Stimulated activated CD8-positive, alpha-beta memory T cell treated with anti-CD3 and anti-CD28 coated beads, Interleukin-7, amount 100 ng/mL, for 1 hour (primary cell): ENCODE measurements at places on chromosomes 3 and 15.

DNA sequence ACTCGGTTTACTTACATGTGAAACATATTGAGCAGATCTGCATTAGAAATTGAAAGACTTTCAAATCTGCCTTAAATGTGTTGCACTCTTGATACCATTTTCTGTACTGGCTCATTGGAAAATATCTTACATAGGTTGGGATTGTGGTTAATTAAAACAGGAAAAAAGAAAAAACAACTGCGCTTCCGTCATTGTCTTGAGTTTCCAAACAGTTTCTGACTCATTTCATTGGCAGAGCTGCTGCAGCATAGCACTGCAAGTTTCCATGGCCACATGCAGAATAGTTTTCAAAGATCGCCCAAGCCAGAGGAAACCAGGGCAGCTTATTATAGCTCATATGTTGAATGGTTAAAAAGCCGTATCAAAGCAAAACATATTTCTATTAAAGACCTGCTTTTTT lies 446.6 kb upstream of the BCHE start:
- no peak for DNase-seq

- DNase-seq = no peak
Observed at GRCh38 chr15:74239051-74239705, 3.1 kb downstream of the CCDC33 start.

- DNase-seq = no peak
Observed at GRCh38 chr3:9250236-9250635, 790 bp upstream of the SRGAP3 start.

GRCh38 chr15:100311154-100311625 lies 30.6 kb downstream of the ADAMTS17 start:
- no peak for DNase-seq

DNA sequence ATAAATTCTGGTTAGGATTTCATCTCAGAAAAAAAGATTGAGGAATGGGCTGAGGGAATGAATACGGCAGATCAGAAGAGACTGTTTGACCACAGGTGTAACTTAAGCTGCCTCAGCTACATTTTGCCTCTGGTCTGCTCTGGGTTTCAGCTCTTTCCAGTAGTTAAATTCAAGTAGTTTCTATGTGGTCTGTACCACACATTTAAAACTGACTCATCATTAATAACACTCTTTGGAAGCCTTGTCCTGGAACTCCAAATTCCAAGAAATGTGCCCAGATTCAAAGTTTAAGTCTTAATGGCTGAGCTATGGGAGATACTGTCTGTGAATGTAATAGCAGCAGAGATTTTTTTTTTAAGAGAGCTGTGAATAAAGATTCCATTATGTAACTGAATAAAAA lies 133.1 kb upstream of the IGSF10 start:
- DNase-seq = no peak

- DNase-seq = no peak
Observed at GRCh38 chr3:72847282-72847681, 963 bp downstream of the SHQ1 start.

GRCh38 chr3:111385971-111386495 lies 156.0 kb upstream of the CD96 start:
- no peak for DNase-seq

- no peak for DNase-seq
Observed at GRCh38 chr15:63887630-63888029, 53.9 kb upstream of the HERC1 start.

- no peak for DNase-seq
Observed at GRCh38 chr15:101306341-101307047, 11.4 kb upstream of the SNRPA1 start.

DNA sequence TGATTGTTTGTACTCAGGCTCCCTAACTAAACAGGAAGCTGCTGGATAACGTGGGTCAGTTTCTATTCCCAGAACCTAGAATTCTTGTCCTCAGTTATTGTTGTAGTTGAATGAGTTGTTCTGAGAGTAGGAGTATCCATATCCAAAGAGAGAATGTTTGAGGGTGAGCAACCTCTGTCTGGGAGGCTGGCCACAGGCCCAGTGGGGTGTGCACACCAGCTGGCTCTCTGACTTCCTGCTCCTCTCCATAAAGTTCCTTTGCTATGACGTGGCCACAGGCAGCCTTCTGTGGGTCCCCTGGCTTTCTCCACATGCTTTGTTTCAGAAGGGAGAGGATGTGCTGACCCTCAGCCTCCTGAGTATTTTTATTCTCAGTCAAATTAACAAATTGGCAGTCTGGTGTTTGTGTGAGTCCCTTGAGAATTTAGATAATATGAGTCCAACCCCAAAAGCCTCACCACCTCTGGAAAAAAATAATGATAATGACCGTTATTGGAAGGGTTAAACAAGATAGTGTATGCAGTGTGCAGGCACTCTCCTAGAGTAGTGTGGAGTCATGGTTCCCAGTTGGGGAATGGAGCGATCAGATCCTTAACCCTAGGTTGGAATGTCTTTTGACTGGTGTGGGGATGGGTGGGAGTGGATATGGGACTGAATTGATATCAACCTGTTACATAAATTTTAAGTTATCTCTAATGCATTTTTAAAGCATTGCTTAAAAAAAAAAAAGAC lies 47.6 kb upstream of the MED12L start:
- no peak for DNase-seq

DNA sequence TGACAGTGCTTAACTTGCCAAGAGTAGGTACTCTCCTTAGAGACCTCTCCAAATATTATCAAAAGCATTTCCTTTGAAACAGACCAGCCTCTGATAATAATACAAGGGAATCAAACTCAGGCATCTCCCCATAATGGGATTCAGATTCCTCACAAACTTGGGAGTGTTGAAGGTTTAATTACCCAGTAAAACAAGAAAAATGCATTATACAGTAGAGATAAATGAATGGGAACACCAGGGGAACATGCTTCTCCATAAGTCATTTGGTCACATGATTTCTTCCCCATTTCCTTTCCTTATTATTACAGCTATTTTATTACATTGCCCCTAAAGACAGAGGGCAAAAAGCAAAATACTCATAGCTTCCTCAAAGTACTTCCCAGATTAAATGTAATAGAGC lies 325.0 kb upstream of the CDIN1 start:
- DNase-seq = no peak

DNA sequence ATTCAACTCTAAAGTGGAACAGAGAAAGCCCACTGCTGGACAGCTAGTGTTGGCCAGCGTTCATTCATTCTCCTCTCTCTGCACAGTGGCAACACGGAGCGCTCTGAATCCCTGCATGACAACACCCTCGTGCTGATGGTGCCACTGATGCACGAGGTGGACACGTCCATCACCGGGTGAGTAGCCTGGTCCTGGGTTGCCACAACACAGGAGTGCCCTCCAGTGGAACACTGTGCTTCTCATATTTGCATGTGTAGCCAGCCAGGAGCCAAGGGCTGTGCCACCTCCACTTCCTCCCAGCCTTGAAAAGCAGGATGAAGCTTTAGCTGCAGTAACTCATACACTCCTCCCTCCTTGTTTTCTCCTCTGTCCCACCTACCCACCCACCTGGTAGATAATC lies 120.0 kb upstream of the CTDSPL start:
- no peak for DNase-seq

- DNase-seq = no peak
Observed at GRCh38 chr3:150495149-150495548, 51.1 kb downstream of the SERP1 start.
